ENCODE measurements at places on chromosomes 6 and 20. TPM values are rescaled to one million over a fixed set of nuclear protein-coding genes. Genes with fewer than 3 reads are reported as not detected.

The SH3BGRL2 gene
- 4.7 TPM for total RNA-seq

The ECT2L gene
- not detected for total RNA-seq

The POU5F1 gene
- not detected for total RNA-seq

DNA sequence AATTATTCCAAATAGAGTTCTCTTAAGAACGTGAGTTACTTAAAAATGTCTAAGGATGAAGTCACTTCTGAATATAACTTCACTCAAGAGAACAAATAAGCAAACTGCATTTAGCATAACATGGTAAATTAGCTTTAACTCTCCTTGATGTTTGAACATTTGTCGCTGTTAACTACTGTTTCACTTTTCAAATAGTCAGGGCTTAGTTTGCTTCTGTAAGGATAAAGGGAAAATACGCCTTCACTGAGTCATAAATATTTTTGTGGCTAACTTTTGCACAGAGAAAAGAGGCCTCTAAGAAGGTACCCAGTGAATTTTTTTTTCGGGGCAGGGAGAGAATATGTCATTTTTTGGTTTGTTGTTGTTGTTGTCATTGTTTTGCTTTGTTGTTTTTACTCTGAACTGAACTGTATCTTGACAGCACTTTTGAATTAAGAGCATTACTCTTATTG is 8.1 kb downstream of the PTPN1 start:
- peaks cover 4% of the 10 kb centered on the region for H3K36me3 ChIP-seq
- H3K27me3 ChIP-seq: no peaks in the 10 kb centered on the region
- peak overlapping the region; percentile 77 for H3K27ac ChIP-seq
- peak overlapping the region; percentile 89 for H3K4me3 ChIP-seq
- peaks cover 97% of the 10 kb centered on the region for H3K4me1 ChIP-seq

- H3K27me3 ChIP-seq: no peaks in the 10 kb centered on the region
- H3K4me3 ChIP-seq: no peak overlapping the region
- no peak for DNase-seq
- no peaks in the 10 kb centered on the region for H3K36me3 ChIP-seq
- no peaks in the 10 kb centered on the region for H3K4me1 ChIP-seq
These were observed 748.2 kb upstream of the ADGRB3 start for GRCh38 chr6:67886840-67887292.

DNA sequence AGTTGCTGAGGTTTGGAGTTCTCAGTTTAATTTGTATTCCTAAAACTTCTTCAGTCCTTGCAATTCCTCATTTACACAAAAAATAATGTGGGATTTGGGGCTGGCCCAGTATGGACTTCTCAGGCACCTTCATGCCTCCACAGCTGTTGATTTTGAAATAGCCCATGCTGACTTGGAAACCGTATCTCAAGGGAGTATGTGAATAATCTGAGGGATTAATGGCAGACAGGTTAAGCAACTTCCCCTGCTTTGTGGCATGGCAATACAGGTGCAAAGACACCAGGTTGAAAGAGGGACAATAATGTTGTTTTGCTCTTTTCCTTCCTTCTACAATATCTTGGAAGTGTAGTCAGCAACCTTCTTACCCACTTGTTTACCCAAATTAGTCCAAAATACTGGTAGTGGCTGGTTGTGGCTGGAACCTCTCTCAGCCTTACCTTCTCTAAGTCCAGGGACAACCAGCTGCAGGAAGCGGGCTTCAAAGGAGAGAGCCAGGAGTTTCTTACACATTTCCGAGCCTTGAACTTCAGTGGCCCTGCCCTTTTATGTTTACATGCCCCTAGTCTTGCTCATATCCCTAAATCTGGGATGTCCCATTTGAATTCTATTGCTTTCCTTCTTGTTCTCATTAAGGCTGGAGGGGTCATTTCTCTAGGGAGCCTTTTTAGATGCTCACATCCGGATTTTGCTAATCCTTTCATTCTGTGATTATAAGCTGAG is 44.1 kb upstream of the ADGRF1 start:
- H3K4me1 ChIP-seq: no peaks in the 10 kb centered on the region
- no peak overlapping the region for H3K27ac ChIP-seq

- DNase-seq: no peak
- H3K4me1 ChIP-seq: no peaks in the 10 kb centered on the region
- H3K27ac ChIP-seq: no peak overlapping the region
These were observed 64.1 kb downstream of the KIZ start for GRCh38 chr20:21189761-21190523.

GRCh38 chr6:153088796-153089195 is 42.3 kb downstream of the RGS17 start:
- H3K27me3 ChIP-seq: no peaks in the 10 kb centered on the region
- no peak overlapping the region for H3K4me3 ChIP-seq
- DNase-seq: no peak
- no peak overlapping the region for H3K27ac ChIP-seq
- H3K36me3 ChIP-seq: no peaks in the 10 kb centered on the region

DNA sequence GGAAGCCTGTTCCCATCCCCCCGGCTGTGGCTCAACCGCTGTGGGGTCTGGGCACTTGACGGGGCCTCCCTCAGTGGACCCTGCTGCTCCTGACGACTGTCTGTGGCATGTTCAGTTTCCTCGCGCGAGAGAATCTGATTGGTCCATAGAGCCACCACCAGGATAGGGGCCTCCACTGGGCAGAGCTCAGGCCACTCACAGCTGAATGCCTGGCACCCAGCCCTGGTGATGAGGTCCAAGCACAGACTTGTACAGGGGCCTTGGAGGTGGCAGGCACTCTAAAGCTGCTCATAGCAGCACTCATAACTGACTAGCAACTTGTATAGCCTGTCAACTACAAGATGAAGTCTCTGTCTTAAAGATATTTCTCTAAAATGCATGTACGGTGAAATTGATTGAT is 368.1 kb downstream of the NRN1 start:
- no peaks in the 10 kb centered on the region for H3K36me3 ChIP-seq
- H3K4me3 ChIP-seq: no peak overlapping the region
- H3K27me3 ChIP-seq: no peaks in the 10 kb centered on the region

- H3K27ac ChIP-seq: no peak within 1 kb of the TSS
- peak; percentile 9 for DNase-seq
- H3K4me3 ChIP-seq: no peak within 1 kb of the TSS
- peaks cover 10% of the 10 kb centered on the region for H3K4me1 ChIP-seq
- no peaks in the 10 kb centered on the region for H3K36me3 ChIP-seq
These were observed at the start of gene MYL9 for GRCh38 chr20:36541227-36541767. Gene MYL9, plus strand, starts transcription at chr20:36541519. Its CDS starts 3,366 bp downstream, at chr20:36544885.

GRCh38 chr6:31366693-31367470 is 9.9 kb upstream of the HLA-B start:
- peak overlapping the region; percentile 75 for H3K4me3 ChIP-seq
- peak overlapping the region; percentile 28 for H3K27ac ChIP-seq
- H3K36me3 ChIP-seq: no peaks in the 10 kb centered on the region
- H3K27me3 ChIP-seq: peaks cover 12% of the 10 kb centered on the region
- peak; percentile 88 for DNase-seq
- peaks cover 8% of the 10 kb centered on the region for H3K4me1 ChIP-seq

DNA sequence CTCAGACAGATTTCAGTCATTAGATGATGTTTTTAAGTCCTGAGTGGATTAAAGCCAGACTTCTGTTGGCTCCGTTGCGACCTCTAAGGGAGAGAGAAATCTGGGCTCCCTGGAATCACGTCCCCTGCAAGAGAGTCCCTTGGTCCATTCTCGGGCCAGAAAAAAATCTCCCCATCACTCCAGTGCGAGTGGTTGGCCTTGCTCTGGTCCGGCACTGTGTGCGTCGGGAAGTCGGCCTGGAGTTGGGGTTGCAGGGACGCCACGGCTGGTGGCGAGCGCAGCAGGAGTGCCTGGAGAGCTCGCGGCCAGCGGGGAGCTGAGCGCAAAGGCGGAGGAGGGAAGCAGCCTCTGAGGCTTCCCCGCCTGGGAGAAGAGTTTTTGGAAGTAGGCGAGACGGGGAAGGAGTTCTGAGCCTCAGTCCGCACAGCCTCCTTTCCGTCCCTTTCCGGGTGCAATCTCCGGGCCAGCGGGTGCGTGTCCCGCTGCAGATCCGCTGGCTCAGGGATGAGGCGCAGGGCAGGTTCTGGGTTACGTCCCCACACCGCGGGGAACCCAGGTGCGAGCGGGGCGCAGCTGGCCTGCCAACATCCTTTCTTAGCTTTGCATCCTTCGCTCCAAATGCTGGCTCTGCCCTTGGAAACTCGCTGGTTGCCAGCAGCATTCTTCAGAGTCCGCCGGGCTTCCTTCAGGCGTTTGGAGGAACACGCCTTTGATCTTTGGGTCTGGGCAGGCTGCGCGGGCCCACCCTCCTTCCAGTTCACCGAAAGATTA is 6.8 kb downstream of the TCF21 start:
- H3K27me3 ChIP-seq: peaks cover 54% of the 10 kb centered on the region
- no peak overlapping the region for H3K27ac ChIP-seq
- no peaks in the 10 kb centered on the region for H3K36me3 ChIP-seq
- no peak overlapping the region for H3K4me3 ChIP-seq
